Neural progenitor cell (in vitro differentiated cells): ENCODE measurements at places on chromosomes 3 and 15. TPM values are rescaled to one million over a fixed set of nuclear protein-coding genes. Genes with fewer than 3 reads are reported as not detected.

Gene FMN1
- 2.2 and 5.7 TPM in 2 replicates for total RNA-seq

Gene LRTM1
- not detected in 2 replicates for total RNA-seq

DNA sequence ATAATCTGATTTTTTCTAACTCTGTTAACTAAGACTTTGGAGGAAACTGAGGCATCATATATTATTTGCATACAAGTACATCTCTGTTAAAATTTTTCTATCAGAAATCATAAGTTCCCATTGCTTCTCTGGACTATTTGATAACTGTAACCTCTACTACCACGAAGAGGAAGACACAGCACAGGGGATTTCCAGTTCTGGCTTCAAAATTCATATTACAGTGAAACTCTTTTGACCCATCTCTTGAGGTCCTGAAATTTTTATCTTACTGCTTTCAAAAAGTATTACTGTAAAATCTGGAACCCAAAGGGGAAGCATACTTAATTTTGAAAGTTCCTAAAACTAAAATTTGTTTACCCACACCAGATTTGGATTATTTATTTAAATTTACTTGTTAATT, 4.2 kb downstream of the PLSCR1 start:
- DNase-seq = no peak

GRCh38 chr3:127049393-127049792, 66.5 kb downstream of the PLXNA1 start:
- no peak for DNase-seq

- DNase-seq = no peak
These were observed 113.5 kb downstream of the IGF2BP2 start for GRCh38 chr3:185711255-185711870.

DNA sequence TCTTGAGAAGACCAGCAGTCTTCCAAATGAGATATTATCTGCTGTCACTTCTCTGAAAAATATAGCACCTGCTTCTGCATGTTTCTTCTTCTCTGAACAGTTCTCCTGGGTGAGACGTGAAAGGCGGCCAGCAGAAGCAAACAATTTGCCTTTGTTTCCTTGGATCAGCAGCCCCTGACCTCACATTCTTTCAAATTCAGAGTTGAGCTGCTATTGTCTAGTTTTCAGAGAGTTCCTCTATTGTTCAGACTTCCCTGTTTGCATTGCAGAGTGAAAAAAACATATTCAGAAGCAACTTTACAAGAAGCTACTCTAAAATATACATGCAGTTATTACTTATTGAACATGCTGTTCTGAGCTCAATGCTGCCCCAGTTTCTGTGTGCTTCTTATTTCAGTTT, 653.6 kb downstream of the NAALADL2 start:
- DNase-seq = peak; percentile 75

- no peak for DNase-seq
These were observed 108.3 kb downstream of the SEMA5B start for GRCh38 chr3:122919291-122919610.
